ENCODE measurements at places on chromosomes 6 and 20. TPM values are rescaled to one million over a fixed set of nuclear protein-coding genes. Genes with fewer than 3 reads are reported as not detected.

The PDCD2 gene
- total RNA-seq, result 39.6 TPM

The CLVS2 gene
- total RNA-seq, result not detected

The SDC4 gene
- 12.6 TPM for total RNA-seq

The FAM8A1 gene
- 10.1 TPM for total RNA-seq

The TFAP2D gene
- total RNA-seq, result not detected

The PACSIN1 gene
- total RNA-seq, result not detected

The BTBD3 gene
- 43.7 TPM for total RNA-seq

The BCKDHB gene
- 4.5 TPM for total RNA-seq

The HLA-F gene
- 73.2 TPM for total RNA-seq

The SLC32A1 gene
- not detected for total RNA-seq

The FAM83C gene
- not detected for total RNA-seq

The LY86 gene
- not detected for total RNA-seq

The RPS18 gene
- total RNA-seq, result 3,373 TPM

Measured in bladder microvascular endothelial cell (primary cell).